CD4-positive, alpha-beta T cell treated with Interleukin-17A for 1 hour (primary cell): ENCODE measurements at places on chromosomes 3 and 15.
A peak's percentile ranks its signal among the peaks of the same experiment; 100 is the strongest.

- DNase-seq, result peak; percentile 55
Observed at GRCh38 chr15:31338879-31339557, 12.4 kb downstream of the KLF13 start.

DNA sequence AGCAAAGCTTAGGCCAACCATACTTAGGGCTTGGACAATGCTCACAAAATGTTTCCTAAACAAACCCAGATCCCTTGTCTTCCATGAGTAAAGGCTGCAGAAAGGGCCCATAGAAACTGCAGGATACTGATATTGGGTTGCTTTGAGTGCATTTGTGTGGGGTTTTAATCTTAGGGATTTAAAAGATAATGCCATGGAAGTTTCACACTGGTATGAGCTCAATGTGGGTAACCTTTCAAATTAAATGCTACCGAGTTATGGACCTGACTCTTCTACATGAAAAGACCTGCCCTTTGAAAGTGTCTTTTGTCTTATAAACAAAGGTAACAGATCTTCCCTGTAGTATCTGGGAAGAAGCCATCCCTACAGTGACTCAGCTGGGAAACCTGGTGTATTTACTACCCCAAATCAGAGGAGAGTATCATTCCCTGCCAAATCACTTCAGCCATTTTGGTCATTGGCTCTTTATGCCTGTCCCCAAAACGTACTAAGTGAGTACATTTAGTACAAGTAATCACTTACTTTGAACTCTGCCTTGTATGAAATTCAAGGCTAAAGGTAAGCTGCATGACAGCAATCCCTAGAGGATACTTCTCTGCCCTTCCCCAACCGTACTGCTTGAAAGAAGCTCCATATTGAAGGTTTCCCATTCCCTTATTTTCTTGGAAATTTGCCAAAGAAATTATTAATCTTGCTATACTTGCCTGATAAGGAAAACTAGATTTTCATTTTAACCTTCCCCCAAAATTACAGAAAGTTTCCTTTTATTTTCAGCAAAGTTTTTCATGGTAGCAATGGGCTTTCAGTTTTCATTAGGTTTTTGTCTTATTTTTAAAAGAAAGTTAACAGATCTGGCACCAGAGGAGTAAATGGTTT lies 7.2 kb downstream of the TM4SF1 start:
- DNase-seq, result no peak

- no peak for DNase-seq
Observed at GRCh38 chr15:52673312-52673711, 5.9 kb downstream of the ATOSA start.

DNA sequence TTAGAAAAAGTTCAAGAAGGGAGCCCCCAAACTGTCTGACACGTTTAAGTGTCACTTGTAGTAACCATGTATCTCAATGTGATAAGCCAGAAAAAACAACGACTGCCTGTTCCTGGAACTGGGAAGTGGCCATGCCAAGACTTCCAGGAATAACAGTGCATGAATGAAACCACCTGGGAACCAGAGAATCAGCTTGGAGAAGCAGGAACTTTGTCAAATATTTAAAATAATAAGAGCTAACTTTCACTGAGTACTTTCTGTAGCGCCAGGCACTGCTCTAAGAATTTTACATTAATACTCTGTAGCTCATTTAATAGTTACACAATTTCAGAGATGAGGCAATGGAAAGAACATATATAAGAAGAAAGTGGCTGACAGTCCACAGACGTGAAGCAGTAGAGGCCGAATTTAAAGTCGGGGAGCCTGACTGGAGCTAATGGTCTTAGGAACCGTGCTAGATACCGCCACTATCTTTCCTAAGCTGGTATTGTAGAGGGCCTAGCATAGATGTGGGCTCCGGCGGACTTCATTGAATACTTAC lies 876 bp downstream of the PLSCR1 start:
- no peak for DNase-seq

DNA sequence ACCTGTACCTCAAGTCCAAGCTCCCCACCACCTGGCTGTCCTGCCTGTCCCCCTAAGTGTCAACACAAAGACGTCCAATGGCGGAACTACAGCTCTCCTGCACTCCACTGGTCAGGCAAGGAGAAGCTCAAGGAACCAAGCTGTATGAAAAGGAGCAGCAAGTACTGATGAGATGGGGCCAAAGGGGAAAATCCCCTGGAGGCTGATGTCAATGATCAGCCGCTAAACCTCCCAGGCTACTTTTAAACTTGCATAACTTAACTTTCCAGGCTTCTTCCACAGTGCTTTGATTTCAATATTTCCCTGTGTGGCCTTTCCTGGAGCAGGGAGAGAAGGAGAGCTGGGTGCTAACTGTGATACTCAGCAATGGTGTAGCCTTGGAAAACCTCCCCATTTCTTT lies 35.0 kb downstream of the TM4SF4 start:
- no peak for DNase-seq

GRCh38 chr3:59256230-59256629 lies 206.4 kb upstream of the CFAP20DC start:
- DNase-seq, result no peak

GRCh38 chr15:47897525-47897924 lies 180.2 kb downstream of the SEMA6D start:
- DNase-seq, result no peak

DNA sequence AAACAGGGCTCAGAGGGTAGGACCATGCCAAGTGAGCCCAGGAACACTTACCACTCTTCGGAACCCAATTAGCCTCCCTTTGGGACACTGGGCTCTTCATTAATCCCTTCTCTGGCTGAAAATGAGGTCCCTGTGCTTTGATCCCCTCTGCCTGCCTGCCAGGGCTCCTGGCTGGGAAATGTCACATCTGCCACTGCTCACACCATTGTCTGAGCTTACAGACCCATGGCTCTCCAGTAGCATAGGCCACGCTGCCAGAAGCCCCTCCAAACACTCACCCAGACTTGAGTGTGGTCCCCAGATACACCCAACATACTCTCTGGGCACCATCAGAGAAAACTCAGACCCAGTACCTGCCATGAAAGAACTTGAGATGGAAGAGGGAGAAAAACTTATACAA lies 287.3 kb downstream of the XXYLT1 start:
- DNase-seq, result no peak

DNA sequence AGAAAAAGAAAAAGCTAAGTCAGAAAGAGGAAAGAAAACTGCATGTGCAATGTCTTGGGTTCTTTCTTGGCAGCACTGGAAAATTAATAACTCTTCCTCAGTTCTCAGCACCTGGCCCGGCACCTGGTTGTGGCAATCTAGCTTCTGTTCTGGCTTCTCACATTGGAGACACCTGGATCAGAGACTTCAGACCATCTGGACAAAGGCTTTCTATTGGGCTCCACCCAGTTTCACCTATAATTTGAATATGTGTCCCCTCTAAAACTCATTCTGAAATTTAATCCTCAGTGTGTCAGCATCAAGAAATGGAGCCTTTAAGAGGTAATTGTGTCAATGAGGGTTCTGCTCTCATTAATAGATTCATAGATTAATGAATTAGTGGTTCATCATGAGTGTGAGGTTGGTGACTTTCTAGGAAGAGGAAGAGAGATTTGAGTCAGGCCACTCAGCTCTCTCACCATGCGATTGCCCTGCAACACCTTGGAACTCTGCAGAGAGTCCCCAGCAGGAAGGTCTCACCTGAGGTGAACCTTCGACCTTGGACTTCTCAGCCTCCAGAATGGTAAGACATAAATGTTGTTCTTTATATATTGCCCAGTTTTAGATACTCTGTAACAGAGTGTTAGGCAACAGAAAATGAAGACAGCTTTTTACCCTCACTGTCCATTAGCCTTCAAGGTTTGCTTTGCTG lies 679.9 kb downstream of the NTRK3 start:
- no peak for DNase-seq

- DNase-seq, result no peak
Observed at GRCh38 chr3:164608554-164609276, 469.6 kb downstream of the SI start.

- no peak for DNase-seq
Observed at GRCh38 chr3:111414531-111414930, 127.5 kb upstream of the CD96 start.

GRCh38 chr3:15420871-15421270 lies 6.5 kb downstream of the METTL6 start:
- no peak for DNase-seq

DNA sequence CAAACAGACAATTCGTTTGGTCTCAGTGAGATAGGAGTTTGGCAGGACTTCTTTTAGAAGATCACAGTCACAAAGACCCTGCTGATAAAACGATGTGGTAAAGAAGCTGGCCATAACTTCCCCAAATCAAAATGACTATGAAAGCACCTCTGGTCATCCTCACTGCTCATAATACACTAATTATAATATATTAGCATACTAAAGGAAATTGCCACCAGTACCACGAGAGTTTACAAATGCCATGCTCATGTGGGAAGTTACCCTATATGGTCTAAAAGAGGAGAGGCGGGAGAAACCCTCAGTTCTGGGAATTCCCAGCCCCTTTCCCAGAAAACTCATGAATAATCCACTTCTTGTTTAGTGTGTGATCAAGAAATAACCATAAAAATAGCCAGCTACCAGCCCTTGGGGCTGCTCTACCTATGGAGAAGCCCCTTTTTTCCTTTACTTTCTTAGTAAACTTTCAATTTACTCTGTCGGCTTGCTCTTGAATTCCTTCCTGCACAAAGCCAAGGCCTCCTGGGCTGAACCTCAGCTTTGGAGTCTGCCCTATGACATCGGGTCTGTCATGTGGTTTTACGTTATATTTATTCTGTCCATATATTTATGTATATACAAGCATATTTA lies 115.8 kb upstream of the IGSF10 start:
- no peak for DNase-seq

GRCh38 chr3:103440539-103441203 lies 1005.9 kb downstream of the ZPLD1 start:
- no peak for DNase-seq

DNA sequence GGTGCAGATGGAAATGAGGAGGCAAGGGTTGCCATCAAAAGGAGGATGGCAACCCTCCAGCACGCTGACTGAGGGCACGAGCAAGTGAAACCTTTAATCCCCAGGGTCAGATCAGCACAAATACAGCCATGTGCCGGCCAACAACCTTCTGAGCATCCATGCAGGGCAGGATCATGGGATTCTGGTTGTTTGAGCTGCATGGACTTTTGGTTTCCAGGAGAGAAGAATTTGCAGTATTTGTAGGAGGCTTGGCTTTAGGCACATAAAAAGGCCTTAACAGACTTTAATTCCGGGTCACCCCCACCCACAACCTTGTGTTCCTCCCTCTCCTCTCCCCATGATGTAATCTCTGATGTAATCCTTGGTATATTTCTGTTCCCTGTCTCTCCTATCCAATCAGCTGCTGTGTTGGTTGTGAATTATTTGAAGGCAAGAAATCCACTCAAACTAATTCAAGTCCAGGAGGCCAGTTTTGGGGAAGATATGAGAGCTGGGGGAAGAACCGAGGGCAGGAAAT lies 254.3 kb downstream of the SHQ1 start:
- DNase-seq, result peak; percentile 3

DNA sequence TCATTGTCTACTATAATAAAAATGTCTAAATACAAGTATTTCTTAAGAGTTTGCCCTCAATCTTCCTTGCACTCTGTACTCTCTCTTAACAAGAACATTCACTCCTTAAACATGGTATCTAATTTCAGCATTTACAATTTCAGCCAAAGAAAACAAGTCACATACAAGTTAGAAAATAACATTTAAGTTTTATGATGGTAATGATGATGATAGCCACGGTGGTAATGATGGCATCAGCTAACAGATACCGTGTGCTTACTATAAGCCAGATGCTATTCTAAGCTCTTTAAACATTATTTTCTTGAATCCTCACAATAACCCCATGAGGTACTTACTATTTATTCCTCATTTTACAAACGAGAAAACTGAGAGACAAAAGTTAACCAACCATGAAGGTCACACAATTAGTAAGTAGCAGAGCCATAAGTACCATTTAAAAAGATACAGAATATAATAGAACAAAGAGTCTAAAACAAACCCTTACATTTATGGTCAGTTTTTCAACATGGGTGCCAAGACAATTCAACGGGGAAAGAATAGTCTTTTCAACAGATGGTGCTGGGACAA lies 7.4 kb downstream of the SPICE1 start:
- no peak for DNase-seq

- no peak for DNase-seq
Observed at GRCh38 chr15:79523266-79523665, 91.1 kb downstream of the MINAR1 start.

- no peak for DNase-seq
Observed at GRCh38 chr15:71011503-71012155, 103.6 kb upstream of the THSD4 start.

- DNase-seq, result no peak
Observed at GRCh38 chr3:190485830-190486532, 27.9 kb upstream of the IL1RAP start.

GRCh38 chr3:73708956-73709355 lies 84.2 kb upstream of the PDZRN3 start:
- no peak for DNase-seq

DNA sequence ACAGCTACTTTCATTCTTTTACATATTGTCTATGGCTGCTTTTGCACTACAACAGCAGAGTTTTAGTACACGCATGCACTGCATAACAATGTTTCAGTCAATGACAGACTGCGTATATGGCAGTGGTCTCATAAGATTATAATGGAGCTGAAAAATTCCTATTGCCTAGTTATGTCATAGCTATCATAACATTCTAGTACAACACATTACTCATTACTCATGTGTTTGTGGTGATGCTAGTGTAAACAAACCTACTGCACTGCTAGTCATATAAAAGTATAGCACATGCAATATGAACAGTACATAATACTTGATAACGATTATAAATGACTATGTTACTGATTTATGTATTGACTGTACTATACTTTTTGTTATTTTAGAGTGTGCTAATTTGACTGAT lies 47.9 kb downstream of the QTRT2 start:
- DNase-seq, result no peak

DNA sequence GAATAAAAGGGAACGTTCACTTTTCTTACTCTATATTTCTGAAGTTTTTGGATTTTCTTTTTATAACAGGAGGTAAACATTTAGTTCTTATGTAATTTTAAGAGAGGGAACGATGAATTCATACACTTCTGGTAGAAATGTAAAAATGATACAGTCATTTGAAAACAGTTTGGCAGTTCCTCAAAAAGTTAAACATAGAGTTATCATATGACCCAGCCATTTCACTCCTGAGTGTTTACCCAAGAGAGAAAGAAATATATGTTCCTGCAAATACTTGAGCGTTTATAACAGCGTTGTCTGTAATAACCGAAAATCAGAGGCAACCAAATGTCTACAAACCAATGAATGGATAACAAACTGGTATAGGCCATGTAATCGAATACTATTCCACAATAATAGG lies 20.8 kb upstream of the CCR9 start:
- DNase-seq, result no peak

- no peak for DNase-seq
Observed at GRCh38 chr3:132362329-132362728, 45.1 kb downstream of the ACP3 start.

DNA sequence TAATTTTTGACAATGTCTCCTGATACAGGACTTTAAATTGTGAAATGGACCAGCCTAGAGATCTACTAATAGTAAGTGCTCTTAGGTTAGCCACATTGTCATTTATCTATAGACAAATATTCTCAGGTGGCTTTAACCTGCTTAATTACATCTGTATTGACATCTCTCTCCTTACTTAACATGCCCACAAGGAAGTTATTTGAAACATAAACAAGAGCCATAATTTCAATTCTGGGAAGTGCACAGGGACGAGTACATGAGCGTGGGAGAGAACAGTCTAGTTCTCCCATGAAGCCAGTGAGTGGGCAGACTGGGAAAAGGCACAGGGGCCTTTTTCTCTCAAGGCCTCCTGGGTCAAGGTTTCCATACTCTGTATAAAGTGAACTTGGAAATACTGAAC lies 54.2 kb downstream of the NEK10 start:
- no peak for DNase-seq

- no peak for DNase-seq
Observed at GRCh38 chr3:42533161-42533897, 30.9 kb downstream of the VIPR1 start.
